NCI-H524 treated with DMSO at 0.1 percent for 48 hours (cell line): ENCODE measurements at places on chromosomes 1 and 21.

DNA sequence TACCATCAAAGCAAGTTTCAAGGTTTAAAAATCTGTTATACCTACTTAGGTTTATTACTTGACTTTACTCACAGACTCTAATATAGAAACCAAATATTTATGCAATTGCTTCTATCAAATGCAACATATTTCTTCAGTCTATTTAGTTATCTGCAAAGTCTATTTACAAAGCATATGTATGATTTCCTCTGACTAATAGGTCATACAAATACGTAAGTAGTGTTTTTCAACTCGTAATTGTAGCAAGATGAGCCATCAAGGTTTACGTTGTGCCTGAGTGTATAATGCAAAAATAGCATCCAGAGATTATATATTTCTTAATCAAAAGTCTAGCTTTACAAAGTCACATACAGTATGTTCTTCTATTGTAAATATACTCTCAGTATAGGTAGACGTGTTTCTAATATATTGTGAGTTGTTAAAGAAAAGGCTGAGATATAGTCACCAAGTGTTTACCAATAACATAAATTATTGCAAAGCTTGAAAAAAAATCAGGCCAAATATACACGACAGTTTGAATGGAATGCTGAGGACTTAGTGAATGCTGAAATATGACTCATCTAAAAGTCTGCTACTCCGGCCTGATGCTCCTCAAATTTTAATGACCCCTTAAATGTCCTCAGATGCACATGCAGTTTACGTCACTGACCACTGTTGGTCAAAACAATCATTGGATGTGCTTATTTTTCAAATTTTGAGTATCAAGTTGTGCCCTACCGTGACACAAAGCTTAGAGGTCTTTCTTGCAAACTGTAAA is 48.4 kb downstream of the ADAMTS5 start:
- DNase-seq, result no peak

DNA sequence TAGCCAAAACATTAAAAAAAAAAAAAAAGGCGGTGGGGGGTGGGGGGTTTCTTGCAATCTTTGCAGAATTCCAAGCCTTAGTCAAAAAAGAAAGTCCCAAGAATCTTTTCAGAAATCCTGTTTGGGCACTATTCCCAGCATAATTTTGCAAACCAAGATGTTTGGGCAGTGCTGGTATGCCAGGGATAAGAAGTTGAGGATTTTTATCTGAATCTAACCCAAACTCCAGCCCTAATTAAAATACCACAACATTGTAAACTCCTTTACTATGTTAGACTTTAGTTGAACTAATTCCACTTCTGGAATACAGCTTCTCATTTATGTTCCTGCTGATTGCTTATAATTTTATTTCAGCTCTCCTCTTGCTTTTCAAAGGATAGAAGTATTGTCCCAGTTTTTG is 504.1 kb upstream of the ADGRL2 start:
- no peak for DNase-seq

- DNase-seq, result no peak
Observed at GRCh38 chr1:53062708-53063591, 937 bp downstream of the PODN start.

GRCh38 chr1:30490554-30491053 is 232.8 kb downstream of the MATN1 start:
- no peak for DNase-seq

GRCh38 chr1:222772996-222773379 is 36.0 kb downstream of the FAM177B start:
- no peak for DNase-seq

DNA sequence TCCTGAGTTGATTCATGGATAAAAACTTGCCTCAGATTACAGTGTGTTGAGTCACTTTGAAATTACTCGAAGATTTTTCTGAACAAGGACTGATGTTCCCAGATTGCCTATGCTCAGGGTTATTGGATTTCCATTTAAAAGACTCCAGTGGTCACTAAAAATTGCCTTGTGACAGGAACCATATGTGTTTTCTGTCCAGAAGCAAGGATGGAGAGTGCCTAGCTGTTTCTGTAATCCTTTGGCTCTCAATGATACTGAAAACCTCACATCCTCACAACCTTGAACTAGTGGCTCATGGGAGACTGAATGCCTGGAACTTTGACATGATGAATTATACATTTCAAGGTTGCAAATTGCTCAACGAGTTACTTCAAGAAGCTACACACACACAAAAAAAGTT is 1271.8 kb downstream of the BRINP3 start:
- DNase-seq, result no peak

DNA sequence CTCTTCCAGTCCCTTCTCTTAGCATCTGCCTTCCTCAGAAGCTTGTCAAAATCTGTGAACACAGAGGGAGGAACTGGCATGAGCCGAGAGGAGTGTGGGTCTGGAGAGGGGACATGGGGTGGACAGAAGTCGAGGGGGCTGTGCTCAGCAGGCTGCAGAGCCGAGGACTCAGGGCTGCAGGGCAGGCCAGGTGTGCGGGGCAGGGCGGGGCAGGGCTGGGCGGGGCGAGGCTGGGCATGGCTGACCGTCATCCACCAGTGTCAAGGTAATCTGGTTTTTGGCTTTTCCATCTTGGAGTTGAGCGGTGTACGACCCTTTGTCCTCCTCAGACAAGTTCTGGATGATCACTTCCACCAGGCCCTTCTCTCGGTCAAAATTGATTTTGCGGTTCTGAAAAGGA is 44.0 kb downstream of the MYOM3 start:
- no peak for DNase-seq

DNA sequence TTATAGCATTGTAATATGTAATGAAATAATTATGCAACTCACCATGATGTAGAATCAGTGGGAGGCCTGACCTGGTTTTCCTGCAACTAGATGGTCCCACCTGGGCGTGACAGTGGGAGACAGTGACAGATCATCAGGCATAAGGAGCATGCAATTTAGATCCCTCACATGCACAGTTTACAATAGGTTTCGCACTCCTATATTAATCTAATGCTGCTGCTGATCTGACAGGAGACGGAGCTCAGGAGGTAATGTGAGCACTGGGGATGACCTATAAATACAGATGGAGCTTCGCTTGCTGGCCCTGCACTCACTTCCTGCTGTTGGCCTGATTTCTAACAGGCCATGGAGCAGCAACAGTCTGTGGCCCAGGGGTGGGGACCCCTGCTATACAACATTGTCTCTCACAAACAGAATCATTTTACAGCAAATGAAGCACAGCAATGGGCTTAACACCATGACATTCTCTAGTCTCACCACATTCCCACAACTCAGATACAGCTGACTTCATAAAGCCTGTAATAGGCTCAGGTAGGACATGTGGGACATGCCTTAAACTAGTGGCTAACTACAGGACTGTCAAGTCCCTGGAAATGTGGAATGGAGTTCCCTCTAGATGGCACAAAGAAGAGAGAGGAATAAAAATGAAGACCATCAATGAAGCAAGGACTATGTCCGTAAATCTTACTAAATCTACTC is 40.7 kb upstream of the SLC5A9 start:
- no peak for DNase-seq

- no peak for DNase-seq
Observed at GRCh38 chr1:186511761-186512637, 51.1 kb upstream of the PDC start.

- no peak for DNase-seq
Observed at GRCh38 chr21:44800971-44801467, 601 bp downstream of the UBE2G2 start.

- DNase-seq, result no peak
Observed at GRCh38 chr1:222777977-222778376, 36.9 kb upstream of the DISP1 start.

GRCh38 chr21:29194342-29194741 is 63.9 kb downstream of the MAP3K7CL start:
- DNase-seq, result no peak

- no peak for DNase-seq
Observed at GRCh38 chr1:228752258-228752657, 17.0 kb downstream of the RHOU start.

DNA sequence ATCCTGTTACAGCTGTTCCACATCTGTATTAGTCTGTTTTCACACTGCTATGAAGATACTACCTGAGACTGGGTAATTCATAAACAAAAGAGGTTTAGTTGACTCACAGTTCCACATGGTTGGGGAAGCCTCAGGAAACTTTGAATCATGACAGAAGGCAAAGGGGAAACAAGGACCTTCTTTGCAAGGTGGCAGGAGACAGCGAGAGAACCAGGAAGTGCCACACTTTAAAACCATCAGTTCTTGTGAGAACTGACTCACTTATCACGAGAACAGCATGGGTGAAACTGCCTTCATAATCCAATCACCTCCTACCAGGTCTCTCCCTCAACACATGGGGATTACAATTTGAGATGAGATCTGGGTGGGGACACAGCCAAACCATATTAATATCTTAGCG is 110.3 kb upstream of the TRABD2B start:
- DNase-seq, result no peak

DNA sequence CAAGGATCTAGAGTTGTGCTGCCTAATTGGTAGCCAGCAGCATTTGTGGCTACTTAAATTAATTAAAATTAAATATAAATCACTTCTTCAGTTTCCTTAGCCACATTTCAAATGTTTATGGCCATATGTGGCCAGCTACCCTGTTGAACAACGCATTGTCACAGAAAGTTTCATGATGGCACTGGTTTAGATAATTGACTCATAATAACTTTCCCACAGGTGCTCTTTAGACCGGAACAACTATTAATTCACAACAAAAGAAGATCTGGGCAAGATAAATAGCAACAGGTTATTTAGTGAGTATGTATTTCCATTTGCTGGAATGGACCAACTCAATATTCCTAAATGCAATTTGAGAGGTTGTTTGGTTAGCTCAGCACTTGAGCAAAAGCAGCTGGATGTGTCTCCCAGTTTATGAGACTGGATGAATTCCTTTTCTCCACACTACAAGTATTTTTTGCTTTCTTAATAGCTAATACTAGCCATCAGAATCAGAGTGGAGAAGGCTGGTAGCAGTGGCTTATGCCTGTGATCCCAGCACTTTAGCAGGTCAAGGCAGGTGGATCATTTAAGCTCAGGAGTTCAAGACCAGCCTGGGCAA is 3.7 kb upstream of the AMIGO1 start:
- no peak for DNase-seq

GRCh38 chr1:157087030-157087429 is 12.6 kb downstream of the ETV3L start:
- no peak for DNase-seq

DNA sequence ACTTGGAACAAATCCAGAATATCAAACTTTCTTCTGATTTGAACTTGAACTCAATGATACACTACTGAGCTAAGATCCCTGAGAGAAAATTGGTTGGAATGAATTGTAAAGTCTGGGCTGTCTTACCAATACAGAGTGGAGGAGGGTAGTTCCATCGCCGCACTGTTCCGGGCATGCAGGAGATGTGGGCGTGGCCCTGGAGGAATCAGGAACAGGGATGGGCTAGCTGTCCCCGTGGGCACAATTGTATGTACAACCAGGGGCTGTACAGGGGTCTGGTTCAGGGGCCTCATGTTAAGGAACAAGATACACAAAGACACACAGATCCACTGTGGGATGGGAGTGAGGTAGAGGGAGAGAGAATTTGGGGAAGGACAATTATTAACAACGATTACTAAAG is 144.3 kb downstream of the ZSCAN20 start:
- no peak for DNase-seq

DNA sequence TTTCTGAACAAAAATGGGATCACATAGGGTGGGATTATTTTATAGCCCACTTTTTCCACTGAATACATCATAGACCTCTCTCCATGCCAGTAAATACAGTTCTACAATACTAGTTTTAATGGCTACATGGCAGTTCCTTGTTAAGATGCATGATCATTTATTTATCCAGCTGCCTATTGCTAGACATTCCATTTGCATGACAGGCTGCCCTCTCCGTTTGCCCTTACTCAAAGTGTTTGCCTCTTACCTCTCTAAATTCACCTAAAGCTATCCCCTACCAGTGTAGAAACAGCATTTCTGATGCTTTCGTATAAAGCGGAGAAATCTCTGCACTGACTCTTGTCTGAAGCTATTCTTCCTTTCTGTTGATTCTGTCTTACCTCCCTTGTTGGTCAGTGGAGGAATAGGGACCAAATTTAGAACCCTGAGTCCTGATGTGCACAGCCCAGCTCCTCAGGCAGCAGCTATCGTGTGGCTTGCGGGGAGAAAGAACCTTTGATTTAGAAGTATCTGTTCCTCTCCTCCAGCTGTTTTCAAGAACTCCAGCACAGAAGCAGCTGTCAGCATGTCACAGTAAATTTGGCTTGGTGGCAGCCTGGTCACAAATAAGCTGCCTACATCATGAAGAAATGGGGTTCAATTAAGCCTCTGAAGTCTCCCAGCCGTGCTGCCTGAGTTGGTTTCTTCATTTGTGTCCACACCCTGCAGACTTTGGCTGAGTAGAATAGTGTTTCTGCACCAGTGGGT is 337.3 kb downstream of the PRDM2 start:
- no peak for DNase-seq

DNA sequence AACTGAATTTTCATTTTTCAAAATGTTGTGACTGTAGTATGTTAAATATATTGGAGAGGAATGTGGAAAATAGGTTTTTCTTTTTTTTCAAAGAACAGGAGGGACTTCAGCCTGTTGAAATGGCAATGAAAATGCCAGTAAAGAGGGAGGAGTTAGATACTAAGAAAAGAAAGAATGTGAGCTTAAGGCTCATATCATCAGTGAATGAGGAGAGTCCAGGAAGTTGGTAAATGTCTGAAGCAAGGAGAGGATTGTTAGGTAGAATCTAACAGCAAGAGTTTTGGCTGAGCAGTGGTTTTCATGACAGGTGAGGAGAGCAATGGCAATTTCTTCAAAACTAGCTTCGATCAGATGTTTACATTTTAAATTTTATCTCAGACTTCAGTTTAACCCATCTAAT is 43.0 kb downstream of the PLA2G4A start:
- no peak for DNase-seq

DNA sequence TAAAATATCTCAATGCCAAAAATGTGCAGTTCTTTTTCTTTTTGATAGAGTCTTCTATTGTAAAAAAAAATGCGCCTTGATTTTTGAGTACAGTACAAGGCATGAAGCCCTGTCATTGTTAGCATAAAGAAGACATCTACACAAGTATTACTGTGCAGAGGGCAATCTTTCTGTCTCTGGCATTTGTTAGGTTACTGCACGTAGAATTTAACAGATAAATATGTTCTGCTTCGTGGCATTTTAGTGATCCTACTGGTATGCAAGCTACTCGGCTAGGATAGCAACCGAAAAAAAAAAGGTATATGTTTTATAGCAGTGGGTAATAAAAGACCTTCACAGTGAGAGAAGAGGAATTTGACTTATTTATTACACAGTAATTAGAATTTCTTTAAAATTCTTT is 492.9 kb upstream of the ADGRL2 start:
- no peak for DNase-seq

DNA sequence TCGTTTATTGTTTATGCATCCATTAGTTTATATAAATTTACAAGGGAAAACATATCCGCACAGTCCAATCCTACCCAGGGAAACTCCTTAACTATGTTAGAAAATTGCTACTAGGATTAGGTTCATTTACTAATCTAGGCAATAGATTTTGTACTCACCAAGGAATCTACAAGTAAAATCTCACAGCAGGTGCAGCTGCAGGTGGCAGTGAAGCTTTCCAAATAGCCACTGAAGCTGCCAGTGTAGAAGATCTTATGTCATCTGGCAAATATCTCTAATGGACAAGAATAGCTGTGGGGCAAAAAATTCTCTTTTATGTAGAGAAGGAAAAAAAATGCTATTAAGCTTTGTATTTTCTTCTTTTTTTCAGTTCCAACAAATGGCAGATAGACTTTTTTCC is 963.4 kb upstream of the ADGRL4 start:
- no peak for DNase-seq
